EH (cell line): ENCODE measurements at places on chromosomes 3 and 15.

DNA sequence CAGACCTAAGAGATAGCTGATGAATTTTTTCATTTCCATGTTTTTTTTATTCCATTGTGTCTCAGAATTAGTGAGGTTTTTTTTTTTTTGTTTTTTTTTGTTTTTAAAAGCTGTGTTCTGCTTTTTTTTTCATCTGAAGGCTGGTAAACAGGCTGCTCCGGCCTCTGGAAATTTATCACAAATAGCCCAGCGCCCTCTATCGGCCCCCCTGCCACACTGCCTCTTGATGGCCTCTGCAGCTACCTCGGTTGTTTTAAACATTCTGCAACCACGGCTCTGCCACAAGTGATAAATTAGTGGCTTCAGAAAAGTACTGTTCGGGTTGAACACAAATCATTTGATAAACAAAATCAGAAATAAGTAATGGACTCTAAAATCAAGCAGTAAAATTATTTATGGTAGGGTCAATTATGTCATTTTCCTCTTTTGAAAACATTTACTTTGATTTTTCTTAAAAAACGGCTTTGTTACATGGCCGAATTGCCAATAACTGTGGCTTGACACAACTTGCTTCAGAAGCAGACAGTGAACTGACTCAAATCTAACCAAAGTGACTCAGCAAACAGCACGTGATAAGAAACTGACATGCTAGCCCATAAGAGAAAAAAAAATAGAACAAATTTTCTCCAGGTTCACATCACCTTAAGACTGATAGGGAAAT, 87.8 kb downstream of the RSL24D1 start:
- peak; percentile 25 for DNase-seq

DNA sequence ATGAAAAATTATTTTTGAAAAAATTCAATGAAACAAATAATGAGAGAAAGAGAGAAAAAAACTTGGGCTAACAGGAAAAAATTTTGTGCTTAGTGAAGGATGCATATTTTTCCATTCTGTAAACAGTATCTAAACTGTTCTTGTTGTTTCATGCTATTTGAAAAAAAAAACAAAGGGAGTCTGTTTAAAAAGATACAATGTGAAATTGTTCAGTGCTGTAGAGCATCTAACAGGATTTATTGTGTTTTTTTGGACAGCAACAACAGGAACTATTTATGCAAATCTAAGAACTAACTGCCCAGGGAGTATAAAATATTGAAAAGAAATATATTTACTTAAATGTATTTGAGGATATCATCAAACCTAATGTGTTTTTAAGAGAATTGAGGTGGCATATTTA, 55.1 kb downstream of the PEX5L start:
- no peak for DNase-seq

DNA sequence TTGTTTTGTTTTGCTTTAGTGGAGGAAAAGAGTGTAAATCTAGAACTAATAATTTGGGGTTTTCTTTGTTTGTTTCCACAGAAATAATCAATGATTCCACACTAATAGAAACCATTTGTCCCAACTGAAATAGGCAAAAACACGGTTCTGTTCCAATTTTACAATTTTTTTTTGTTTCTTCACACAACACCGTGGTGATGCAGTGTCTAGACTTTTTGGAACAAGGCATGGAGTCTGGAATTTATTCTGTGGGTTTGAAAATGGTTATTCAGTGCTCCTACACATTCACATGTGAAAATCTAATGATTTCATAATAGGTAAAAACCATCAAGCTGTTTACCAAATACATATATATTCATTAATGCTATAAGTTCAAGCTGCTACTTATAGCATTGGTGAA, 629.0 kb upstream of the TGFBR2 start:
- DNase-seq = no peak

DNA sequence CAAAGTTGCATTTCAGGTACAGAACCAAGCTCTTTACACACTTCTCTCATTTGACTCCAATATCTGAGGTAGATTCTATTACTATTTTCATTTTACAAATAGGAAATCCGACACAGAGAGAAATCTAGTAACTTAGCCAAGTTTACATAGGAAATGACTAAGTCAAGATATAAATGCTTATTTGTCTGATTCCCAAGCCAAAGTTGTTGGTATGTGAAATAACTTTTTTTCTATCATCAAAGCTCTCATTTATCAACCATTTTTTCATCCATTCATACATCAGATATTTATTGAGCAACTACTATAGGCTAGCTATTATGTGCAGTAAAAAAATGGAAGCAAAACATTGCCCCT, 89.2 kb upstream of the MITF start:
- DNase-seq = no peak

DNA sequence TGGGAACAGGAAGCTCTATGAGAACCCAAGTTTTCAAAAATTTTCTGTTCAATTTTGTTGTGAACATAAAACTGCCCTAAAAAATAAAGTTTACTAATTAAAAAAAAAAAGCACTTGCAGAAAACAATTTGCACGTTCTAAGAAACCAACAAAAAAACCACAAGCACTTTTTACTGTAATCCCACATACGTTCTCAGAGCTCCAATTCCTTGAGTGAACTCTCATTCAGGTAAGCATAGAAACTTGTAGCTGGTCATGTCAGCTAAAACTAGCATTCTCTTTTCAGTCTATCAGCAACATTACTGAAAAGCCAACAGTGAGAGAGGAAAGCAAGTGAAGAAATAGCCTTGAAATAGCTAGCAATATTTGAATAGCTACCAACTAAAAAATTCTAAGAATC, 11.5 kb upstream of the TMF1 start:
- no peak for DNase-seq

- DNase-seq = peak; percentile 90
Observed at GRCh38 chr15:40064231-40064894, 25.4 kb upstream of the SRP14 start.

GRCh38 chr3:37161351-37161750, 13.0 kb downstream of the LRRFIP2 start:
- DNase-seq = peak; percentile 73

DNA sequence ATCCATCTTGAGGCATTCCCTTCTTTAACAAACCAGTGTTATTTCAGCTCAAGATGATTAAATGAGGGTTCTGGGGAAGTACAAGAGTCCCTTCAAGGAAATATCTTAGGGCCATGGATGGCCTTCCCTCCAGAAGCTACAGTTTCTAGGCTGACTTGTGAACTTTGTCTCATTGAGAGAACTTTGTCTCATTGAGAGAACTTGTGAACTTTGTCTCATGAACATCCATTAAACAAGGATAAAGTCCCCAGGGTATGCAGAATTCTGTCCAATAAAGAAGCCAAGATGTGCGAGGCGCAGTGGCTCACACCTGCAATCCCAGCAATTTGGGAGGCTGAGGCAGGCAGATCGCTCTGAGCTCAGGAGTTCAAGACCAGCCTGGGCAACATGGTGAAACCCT, 341.5 kb downstream of the THSD4 start:
- no peak for DNase-seq

DNA sequence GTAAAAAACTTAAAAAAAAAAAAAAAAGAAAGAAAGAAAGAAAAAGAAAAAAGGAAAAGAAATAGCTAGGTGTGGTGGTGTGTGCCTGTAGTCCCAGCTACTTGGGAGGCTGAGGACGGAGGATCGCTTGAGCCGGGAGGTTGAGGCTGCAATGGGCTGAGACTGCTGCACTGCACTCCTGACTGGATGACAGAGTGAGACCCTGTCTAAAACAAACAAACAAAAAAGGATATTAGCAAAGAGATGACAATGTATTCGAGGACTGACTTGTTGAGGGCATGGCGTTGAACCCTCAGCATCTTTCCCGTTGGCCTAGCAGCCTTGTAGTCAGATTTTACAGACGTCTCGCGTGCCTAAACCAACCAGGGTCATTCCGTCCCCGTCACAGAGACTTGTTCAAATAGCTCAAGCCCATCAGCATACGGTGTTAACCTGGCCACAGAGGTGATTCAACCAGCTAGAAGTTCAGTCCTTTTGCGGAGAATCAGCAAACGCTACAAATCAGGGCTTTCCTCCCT, 528 bp upstream of the NIT2 start:
- no peak for DNase-seq

DNA sequence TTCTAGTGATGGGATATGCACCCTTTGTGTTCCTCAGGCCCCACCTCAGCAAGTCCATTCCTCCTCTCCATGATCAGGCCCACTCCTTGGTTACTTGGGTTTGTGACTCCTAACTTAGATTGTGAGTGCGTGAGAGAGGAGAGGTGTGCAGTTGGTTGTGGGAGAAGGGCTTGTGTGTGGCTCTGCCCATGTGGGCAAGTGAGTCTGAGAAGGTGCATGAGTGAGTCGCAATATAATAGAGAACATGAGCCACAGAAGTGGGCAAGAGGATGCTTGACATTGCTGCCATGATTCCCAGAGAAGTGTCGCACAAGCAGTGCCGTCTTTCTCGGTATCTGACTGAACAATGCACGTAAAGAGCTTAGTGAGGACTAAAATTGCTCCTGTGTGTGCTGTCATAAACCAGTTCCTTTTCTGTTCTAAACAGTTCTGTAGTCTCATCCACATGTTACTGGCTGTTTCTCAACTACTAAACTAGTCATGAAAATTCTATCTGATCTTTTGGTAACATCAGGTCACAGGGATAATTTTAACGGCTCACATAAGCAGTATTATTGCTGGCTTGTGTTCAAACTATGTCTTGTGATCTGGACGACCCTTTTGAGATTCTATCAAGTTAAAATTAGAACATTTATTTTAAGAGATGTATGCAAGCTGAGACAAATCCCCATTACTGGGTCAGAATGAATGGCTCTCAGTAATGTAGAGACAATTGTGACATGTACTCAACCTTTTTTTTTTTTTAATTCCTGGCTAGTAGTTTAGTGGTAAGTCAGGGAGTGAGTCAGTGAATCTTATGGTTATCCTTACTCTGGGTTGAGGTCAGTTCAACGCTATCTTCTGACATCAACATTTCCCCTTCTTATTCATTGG, 25.6 kb downstream of the GYG1 start:
- DNase-seq = peak; percentile 98

DNA sequence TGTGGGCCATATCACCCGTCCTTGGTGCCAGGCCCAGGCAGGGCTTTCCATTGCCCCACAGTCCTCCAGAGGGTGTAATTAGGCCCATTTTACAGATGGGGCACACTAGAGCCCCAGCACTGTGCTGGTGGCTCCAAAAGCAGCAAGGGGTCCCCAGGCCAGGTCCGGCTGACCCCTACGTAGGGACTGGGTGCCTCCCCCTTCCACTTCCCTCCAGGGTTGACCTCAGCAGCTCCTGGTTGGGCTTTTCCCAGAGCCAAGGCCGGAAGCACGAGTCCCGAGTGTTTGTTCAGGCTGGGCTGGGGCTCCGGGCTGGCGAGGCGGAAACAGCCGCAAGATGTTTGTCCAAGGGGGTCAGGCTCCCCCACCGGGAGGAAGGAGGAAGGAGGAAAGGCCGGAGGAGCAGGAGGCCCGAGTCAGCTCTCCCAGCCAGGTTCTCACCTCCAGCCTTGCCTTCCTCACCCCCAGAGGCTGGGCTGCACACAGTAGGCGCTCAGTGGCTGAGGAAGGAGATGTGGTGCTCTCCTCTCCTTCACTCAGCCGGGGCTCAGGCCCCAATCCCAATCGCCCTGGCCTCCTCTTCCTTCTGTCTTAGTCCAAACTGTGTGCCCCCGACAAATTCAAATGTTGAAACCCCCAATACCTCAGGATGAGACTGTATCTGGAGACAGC, 17.1 kb upstream of the PLXND1 start:
- no peak for DNase-seq

GRCh38 chr3:129827765-129828164, 65.7 kb downstream of the TMCC1 start:
- DNase-seq = no peak

DNA sequence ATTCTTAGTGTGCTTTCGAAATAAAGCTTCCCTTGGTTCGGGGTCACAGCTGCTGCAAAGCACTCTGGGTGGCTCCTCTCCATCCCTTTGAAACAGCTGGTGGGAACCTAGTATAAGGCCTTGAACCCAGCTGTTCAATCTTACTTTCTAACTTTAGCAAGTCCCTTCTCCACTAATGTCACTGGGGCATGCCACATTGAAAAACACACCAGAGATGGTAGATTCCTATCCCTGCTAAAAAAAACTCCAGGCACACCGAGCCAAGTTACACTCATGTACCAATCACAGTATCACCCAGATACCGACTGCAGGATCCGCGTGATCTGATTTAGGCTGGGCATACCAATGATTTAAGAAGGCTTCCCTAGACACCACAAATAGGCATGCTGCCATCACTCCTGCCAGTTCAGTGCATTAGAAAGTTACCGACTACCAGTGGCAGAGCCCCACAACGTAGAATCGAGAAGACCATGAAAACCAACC, 65.0 kb downstream of the WWTR1 start:
- DNase-seq = no peak

DNA sequence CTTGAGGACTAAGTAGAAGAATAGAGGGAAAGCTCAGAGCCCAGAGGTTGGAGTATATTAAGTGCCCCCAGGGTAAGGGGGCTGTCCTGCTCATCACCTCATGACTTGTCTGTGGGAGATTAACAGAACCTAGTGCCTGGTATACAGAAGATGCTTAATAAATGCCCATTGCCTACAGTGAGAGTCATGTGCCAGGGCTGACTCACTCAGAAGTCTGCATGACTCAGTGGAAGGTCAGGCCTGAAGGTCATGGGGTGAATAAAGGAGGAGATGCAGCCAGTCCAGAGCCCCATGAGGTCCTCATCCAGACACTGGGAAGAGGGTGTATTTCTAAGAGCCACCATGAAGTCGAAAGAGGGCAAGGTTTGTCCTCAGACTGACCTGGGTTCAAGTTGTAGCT, 62.5 kb upstream of the TLE3 start:
- DNase-seq = no peak

GRCh38 chr15:63805993-63806980, 27.5 kb downstream of the HERC1 start:
- DNase-seq = no peak

DNA sequence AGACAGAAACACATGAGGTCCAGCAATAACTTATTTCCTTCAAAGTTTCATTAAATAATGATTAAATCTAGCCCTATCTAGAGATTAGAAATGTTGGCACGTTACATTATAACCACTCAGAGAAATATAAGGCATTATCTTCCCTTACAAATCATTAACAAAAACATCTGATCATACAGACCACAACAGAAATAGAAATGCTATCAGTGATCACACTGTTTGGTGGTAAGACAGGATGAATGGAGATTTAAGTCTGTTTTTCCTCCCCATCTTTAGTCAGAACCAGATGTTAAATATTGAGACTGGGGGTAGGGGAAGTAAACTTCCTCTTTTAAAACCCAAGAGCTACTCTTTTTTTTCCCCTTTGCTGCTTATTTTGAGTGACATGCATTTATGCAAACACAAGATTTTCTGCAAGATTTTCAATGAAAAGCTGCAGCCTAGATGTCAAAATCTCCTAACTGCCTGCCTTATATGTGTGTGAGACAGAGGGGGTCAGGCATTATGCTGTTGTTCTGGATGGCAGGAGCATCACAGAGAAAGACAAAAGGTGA, 70.4 kb downstream of the CBLB start:
- DNase-seq = no peak

DNA sequence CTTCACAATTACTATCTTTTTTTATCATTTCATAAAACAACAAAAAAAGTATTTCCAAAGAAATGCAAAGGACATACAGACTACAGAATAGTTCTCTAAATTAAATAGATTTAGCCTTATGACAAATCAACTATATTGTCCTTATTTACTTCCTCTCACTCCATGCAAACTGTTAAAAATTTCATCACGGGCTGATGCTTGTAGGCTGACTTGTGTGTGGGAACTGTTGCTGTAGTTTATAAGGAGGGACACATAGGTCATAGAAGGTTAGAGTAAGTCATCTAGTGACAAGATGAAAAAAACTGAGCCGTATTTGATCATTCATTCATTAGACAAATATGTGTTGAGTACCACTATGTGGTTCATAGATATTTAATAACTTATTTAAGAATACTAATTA, 232.5 kb upstream of the TBL1XR1 start:
- no peak for DNase-seq
